ENCODE measurements at places on chromosomes 5 and 9.
A peak's percentile ranks its signal among the peaks of the same experiment; 100 is the strongest.

GRCh38 chr5:75961818-75962217 lies 121.4 kb upstream of the SV2C start:
- DNase-seq, result no peak

DNA sequence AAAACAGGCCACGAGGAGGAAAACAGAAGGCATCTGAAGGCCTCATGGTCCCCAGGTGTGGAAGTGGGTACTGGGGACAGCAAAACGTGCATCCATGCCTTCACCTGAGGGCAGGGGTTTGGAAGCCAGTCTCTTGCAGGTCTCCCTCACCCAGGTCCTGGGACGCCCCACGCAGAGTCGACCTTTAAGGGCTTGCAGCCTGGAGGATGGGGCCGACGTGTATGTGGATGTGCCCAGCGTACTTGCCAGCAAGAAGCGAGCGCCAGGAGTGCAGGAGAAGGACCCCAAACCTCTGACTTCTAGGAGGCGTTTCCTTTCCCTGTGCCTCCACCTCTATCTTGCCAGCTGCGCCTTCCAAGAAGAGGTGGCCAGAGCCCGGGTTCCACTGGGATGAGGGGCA lies 65.9 kb downstream of the OTULIN start:
- DNase-seq, result no peak

DNA sequence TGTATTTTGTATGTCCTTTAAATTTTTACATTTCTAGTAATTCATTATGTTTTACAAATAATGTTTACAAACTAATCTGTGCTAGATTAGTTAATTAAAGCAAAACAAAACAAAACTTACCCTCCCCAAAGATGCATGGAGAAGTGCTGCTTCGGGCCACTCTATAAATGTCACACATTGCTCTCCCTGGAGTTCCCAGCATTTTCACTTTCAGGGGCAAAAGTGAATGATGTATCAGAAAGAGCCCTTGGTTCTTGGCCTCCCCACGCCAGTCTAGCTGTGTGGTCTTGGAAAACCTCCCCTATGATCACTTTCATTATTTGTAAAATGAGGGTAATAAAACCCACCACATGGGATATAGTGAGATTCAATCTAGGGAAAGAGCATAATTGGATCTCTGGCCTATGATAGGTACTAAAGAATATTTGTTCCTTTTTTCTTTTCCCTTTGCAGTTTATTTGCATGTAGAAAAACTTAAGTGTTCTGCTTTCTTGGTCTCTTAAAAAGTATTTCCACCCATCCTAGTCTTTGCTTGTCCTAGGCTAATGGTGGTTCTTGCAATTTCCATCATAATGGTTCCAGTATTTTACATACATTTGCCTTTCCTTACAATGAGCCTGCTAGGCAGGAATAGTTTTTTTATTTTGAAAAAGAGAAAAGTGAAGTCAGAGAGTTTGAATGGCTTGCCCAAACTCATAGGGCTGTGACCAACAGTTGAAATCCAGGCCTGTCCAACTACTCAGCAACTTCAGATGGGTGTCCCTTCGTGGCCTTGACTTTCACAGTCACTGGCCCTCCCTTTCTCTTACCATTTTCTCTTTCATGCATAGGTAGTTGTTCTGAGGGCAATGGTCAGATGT lies 184.5 kb upstream of the KLF4 start:
- DNase-seq, result no peak

GRCh38 chr9:34710023-34710422 lies at the start of gene CCL21:
CCL21 (minus strand) TSS chr9:34710136; CDS start chr9:34710066, 70 bp downstream.
- peak; percentile 18 for DNase-seq

GRCh38 chr5:1246711-1247431 lies 21.7 kb downstream of the SLC6A18 start:
- DNase-seq, result peak; percentile 14

DNA sequence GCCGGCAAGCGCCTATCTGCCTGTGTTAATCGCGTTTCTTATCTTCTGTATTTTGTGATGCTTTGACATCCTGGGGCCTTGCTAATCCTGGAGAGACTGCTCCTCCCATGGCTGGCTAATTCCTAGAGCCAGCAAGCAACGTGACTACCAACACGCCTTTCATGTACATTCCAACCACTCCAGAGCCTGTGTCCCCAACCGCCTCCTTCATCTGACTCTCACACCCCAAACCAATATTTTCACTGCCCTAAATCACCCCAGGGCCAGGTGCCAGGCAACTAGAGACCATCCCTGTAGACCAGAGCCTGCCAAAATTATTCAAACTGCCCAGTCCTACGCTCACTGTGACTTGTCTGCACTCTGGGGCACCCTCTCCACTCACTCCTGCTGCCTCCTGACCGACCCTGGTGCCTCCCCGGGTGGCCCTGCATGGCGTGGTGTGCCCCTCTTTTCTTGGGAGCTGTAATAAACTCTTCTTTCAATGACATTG lies 50.5 kb upstream of the COL5A1 start:
- DNase-seq, result no peak

DNA sequence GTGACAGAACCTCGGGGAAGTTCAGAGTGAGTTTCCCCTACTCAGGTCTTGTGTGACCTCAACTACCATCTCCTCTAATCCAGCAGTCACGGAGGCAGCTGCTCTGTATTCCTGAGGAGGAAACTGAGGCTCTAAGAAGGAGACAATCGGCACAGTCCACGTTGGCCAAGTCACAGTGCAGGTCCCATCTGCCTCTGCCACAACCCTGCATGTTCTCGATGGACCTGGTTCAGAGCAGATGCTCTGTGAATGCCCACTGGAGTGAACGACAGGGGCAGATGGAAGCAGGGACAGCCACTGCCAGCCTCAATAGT lies 722 bp upstream of the ERGIC1 start:
- DNase-seq, result no peak

DNA sequence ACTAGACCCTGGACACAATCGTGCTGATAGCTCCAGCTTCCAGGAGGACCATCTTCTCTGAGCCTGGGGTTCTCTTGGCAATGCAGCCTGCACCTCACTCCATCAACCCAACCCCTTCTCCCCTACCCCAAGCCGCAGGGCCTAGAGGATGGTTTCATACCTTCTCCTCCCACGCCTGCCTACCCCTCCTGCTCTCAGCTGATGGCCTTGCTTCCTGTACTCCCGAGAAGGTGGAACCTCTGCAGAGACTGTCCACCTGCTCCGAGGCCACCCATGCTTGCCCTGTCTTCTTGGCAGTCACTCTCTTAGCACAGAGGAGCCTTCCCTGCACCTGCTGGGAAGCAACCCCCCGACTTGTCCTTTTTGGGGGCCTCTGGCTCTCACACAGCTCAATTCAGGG lies 241.9 kb downstream of the IRX2 start:
- DNase-seq, result no peak

- no peak for DNase-seq
Observed at GRCh38 chr5:123180178-123180577, 91.1 kb downstream of the PRDM6 start.

- DNase-seq, result no peak
Observed at GRCh38 chr5:88663793-88664216, 219.2 kb downstream of the MEF2C start.

DNA sequence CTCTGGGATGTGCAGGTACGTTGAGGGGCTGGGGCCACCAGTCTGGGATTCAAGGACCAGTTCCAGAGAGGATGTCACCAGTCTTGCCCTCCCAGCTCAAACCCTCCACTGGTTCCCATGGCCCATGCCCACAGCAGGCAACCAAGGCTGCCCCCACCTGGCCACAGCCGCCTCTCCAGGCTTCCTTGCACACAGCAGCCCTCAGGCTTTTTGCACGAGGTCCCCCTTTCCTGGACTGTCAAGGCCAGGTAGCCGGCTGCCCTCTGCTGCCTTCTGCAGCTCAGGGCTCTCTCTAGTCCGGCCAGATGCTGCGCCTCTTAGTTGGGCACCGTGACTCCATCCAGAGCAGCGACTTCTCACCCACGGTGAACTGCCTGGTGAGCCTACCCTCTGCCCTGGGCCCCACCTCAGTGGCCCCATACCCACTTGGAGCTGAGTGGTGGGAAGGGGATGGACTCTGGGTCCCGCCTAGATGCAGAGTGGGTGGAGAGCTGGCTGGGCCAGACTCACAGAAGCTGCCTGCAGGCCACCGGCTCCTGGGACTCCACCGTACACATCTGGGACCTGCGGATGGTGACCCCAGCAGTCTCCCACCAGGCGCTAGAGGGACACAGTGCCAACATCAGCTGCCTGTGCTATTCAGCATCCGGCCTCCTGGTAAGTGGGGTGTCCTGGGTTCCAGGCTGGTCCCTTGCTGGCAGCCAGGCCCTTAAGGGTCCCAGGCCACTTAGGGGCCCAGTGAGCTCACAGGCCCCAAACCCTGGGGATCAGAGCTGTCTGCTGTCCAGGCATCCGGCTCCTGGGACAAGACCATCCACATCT lies 2.9 kb downstream of the WDR38 start:
- peak; percentile 38 for DNase-seq

DNA sequence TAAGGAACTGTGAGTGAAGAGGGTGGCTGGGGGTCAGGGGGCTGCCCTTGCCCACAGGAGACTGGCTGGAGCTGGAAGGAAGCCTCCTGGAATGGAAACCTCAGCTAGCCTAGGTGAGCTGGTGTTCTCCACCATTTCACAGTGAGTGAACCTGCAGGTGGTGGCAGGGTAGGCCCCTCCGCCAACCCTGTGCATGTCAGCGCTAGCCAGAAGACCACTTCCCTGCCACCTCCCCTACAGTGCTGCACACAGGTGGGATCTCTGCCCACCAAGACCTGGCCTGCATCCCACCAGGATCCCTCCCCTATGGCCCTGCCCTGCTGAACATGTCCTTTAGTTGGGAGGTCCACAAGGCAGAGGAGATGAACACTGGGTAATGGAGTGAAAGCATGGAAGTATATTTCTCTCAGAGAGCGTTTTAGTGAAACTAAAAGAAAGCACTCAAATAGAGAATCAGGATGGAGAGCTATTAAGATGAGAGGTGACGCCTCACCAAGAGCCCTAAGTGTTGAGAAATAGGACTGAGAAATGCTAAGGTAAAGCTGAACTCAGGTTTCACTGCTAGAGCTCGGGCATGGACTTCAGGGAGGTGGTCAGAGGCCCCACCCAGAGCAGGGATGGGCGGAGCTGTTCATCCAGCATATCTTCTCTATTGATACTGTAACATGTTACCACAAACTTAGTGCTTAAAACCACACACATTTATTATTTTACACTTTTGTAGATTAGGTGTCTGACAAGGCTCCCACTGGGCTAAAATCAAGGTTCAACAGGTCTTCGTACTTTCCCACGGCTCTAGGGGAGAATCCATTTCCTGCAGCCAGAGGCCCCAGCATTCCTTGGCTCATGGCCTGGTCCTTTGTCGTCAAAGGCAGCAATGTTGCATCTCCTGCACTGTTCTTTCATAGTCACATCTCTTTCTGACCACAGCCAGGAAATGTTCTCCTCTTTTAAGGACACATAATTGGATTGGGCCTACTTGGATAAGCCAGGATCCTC lies 83.2 kb downstream of the DIRAS2 start:
- no peak for DNase-seq

DNA sequence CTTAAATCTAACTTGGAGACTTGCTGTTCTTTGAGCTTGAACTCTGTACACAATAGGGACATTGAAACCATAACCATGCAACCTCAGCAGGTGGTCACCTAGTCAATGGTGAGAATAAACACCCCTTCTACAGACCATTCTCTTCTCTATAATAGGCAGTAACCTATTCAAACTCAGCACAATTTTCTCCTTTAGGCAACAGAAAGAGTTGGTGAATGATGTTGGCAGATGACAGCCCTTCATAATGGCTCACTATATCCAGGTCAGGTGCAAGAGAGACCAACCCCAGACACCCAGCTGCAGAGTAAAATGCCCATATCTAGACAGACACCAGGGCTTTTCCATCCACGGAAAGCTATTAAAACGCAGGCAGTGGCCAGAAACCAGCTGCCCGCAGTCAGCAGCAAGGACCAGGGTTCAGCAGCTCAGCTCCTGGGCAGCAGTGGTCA lies 106.7 kb downstream of the SERINC5 start:
- DNase-seq, result no peak

DNA sequence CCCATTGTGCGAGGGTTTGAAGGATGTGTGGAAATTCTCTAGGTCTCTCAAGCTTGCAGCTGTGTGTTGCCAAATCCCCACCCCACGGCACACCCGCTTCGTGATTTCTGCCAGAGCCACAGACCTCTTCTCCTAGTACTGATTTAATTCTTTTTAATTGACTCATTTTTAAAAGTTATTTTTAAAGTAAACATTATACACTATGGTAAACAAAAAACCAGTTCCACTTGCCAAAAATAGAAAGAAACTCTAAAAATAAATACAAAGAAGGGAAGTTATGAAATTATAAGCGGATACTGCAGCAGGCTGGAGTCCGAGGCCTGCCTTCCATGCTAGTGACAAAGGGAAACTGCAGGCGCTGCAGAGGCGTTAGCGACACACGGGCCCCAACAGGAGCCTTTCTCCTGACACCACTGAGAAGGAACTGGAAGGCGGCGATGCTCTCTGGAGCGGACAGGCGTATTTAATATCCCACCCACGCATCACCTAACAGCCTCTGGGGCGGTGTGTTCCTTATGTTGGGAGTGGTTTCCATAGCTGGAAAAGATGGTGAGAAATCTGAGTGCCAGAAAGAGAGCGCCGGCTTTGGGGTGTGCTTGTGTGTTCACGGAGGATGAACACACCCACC lies 122.5 kb downstream of the COL23A1 start:
- DNase-seq, result no peak

DNA sequence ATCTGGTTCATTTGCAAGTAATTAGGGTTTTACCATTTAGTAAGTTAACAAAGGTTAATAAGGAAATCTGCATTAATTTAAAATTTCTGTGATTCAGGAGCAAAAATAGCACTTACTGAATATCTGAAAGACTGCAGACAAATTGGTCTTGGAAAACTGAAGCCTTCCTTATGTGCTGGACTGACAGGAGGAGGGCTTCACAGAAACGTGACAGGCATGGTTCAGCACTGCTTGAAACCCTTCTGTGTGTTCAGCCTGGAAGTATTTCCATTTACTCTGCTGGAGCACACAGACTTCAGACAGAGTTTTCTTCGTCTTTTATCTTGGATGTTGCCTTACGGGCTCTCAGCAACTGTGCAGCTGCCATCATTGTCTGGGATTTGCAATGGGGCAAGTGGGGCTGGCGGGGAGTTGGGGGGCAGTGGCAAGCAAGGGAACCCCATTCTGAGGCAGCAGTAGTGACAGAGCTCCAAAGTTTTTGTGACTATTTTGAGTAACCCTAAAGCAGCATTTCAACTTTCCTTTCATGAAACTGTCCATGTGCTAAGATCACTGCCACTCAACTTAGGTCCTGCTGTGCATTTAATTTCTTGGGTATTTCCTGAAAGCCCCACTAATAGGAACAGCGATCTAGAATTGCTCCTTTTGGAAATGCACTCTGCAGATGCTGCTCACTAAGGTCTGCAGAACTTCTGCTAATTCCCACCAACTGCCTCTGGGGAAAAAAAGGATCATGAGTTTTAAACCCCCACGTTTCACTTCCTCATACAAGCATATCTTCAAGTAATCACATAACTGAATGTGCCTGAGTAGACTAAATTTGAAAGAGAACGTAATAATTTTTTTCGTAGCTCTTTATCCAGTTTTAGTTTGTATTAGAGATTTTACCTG lies 56.6 kb downstream of the KCNN2 start:
- DNase-seq, result no peak

GRCh38 chr5:152329761-152330283 lies 75.3 kb downstream of the NMUR2 start:
- DNase-seq, result no peak

DNA sequence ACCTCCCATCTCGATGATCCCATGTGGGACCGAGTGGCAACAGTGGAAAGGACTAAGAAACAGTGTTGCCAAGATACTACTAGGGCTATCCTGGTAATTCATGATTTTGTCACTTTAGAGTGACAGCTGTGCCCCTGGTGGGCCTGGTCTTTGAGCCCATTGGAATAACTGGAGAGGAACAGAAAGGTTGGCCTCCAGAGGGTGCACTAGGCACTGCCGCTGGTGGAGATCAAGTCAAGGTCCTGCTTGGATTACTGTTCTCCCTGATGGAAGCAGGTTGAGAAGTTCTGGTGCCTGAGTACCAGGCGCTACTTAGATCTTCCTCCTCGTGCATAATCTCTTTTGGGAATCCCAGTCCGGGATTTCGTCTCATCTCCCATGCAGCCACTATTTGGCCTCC lies 129.6 kb downstream of the SEC61B start:
- no peak for DNase-seq
